Breast epithelium (tissue), 4 donors: ENCODE measurements at places on chromosomes 2 and 18. TPM values are rescaled to one million over a fixed set of nuclear protein-coding genes. Genes with fewer than 3 reads are reported as not detected.

DNA sequence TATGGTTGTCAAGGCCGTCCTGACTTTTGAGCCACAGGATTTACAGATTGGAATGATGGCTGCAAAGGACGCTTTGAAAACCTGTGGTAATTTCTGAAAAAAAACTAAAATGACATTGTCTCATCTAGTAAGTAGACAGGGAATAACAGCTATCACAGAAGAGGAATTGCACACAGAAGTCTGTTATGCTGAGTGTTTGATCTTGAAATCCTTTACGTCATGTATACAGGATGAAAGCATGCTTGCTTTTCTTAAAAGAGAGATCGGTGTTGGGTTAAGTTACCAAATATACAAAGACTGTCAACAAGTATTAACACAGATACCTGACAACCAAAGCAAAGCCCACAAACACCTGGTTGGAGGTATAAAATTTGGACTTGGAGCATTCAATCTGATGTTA, 12.6 kb upstream of the SRSF7 start:
- no peak for DNase-seq

GRCh38 chr2:28754321-28754720, 2.7 kb downstream of the PPP1CB start:
- no peak for DNase-seq

DNA sequence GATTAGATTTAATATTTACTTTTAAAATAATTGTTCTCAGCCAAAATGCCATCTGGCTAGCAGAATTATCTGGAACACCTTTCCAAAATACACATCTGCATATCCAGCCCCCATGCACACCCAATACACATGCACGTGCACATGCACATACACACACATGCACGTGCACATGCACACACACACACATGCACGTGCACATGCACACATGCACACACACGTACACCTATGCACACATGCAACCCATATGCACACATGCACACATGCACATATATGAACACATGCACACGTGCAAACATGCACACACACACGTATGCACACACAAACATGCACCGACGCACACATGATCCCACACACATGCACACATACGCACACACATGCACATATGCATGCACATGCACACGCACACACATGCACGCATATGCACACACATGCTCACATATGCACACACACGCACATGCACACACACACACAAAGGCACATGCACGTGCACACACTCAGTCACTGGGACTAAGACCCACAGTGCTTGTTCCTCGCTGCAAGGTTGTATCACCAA, 53.5 kb downstream of the COPS8 start:
- no peak for DNase-seq

GRCh38 chr2:177326005-177326404, 61.5 kb upstream of the NFE2L2 start:
- DNase-seq = no peak

The INHBB gene
- total RNA-seq = 35.0 TPM

The IL36RN gene
- total RNA-seq = not detected

The GCG gene
- not detected for total RNA-seq

- no peak for DNase-seq
Observed at GRCh38 chr2:218991674-218992168, 1.5 kb downstream of the CRYBA2 start.

DNA sequence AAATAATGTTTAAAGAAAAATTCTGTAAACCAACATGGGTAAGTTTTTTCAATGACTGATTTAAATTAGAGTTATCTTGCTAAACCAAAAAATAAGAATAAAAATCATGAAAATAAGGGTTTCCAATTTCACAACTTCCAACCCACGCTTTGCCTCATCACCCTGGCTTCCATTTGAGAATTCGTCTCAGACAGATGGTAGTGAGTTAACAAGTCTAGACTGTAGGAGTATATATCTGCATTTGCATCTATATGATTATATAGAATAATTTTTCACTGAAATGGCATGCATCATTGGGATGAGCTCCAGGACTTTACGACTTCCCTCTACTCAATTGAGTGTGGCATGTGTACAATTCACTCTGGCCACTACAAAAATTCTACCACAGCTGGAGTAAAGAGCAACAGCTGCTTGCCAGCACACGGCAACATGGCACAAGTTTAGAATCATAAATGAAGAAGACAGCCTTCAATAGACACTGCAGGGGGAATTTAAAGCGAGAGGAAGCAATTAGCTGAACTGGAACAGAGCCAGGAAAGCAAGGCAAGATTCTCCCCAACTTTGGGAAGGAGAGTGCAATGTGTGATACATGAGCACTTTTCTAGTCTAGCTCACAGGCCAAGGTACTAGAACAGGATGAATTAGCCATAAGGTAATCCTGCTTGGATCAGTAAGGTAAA, 1673.5 kb upstream of the CELF4 start:
- DNase-seq = no peak

The VWC2L gene
- total RNA-seq = not detected

DNA sequence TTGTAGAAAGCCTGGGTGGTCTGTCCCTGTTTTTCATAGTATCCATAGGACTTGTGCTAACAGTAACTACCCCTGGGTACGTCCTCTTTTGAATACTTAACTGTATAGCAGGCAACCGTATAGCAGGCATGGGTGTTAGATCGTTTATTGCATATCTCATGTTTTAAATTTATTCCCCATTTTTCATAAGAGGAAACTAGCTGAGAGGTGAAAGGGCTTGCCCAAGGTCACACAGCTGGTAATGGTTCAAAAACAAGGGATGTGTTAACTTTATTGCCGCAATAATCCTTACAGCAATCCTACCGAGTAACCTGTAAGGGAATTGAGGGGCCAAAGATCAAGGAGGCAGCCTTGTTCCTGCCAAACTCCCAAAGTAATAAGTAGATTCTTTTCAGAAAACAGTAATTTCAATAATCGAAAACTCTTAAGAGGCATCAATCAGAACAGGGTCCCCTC, 990 bp upstream of the MGAT4A start:
- DNase-seq = no peak

DNA sequence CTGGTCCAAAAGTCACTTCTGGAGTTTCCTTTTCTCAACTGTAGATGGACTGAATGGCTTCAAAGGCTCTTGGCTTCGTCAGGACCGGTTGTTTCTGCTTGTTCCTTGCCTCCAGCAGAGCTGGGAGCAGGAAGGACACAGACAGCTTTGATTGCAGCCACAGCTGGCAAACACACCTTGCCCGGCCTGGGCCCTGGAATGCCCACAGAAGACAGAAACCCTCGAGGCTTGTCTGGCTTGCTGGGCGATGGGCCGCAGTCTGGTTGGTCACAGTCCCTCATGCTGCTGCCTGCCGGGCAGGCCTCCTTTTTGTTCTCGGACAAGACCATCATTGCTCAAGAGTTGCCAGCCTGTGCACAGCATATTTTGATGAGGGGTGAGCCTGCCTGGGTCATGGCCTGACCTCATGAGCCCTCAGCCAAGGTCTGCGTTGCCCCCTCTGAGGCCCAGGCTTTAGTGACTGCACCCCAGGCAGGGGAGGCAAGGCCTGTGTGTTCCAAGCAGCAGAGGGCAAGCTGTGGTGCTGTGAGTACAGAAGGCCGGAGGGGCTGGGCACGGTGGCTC, 37.8 kb downstream of the ATP6V1C2 start:
- no peak for DNase-seq

The RAD51AP2 gene
- total RNA-seq = 0.16 TPM

DNA sequence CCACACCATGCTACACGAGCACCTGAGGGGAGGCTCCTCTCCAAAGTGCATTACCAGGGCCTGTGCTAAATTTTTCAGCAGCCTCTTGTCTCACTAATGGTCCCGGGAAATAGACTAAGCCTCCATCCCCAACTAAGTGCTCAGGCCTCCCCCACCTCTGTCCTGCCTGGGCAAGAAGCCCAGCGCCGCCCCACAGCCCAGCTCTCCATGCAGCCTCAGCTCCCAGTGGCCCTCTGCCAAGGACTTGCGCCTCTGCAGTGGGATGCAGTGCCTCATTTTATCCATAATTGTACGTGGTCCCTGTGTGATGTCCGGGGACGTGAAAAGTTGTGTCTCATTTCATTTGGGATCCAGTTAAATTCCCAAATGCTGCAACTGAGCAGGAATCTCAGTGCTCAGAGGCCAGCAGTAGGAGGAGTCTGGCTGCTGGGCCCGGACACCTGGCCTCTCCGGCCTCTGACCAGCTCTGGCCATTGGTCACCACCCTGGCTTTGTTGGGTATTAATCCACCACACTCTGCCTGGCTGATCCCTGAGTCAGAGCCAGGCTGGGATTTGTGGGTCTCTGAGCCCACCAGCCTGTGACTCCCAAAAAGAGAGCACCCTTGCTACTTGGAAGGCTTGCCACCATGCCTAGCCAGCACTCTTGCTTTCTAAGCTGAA, 11.4 kb upstream of the STEAP3 start:
- no peak for DNase-seq

- DNase-seq = no peak
Observed at GRCh38 chr2:132681766-132682165, 11.8 kb upstream of the LYPD1 start.

DNA sequence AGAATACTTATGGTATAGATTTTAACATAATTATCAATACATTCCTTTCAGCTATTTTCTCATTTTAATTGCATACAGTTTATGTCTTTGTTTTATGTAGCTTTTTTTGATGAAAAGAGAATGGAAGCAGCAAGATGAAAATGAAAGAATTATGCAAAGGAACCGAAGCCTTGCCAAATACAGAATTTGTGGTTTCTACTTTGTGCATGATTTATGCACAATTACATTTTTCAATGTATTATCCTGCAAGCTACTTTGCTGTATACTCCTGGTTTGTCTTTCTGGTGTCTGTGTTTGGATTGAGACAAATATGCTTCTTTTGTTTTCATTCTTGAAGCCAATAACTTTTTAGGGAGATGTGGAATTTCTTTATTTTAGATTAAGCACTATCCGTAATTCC, 1642.6 kb upstream of the CELF4 start:
- no peak for DNase-seq

- no peak for DNase-seq
Observed at GRCh38 chr2:33116799-33117198, 170.0 kb downstream of the LTBP1 start.

The SPATA3 gene
- not detected for total RNA-seq

The PIK3C3 gene
- total RNA-seq = 70.4 TPM

- no peak for DNase-seq
Observed at GRCh38 chr2:207813221-207813916, 43.7 kb upstream of the FZD5 start.

DNA sequence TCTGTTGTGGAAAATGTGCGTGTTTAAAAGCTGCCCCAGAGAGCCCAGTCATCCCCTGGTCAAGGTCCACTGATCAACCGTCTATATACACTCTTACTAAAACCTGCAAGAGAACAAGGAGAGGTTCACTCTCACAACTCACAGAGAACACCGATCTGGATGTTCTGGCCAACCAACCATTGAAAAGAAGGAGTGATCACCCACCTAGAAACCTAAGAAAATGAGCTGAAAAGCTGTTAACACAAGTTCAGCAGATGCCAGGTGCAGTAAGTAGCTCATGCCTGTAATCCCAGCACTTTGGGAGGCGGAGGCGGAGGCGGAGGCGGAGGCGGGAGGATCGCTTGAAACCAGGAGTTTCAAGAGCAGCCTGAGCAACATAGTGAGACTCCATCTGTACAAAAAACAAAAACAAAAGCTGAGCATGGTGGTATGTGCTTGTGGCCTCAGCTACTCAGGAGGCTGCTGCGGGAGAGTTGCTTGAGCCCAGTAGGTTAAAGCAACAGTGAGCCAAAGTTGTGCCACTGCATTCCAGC, 14.5 kb downstream of the ATG16L1 start:
- DNase-seq = no peak

- no peak for DNase-seq
Observed at GRCh38 chr2:141035846-141036420, 1094.9 kb downstream of the LRP1B start.

DNA sequence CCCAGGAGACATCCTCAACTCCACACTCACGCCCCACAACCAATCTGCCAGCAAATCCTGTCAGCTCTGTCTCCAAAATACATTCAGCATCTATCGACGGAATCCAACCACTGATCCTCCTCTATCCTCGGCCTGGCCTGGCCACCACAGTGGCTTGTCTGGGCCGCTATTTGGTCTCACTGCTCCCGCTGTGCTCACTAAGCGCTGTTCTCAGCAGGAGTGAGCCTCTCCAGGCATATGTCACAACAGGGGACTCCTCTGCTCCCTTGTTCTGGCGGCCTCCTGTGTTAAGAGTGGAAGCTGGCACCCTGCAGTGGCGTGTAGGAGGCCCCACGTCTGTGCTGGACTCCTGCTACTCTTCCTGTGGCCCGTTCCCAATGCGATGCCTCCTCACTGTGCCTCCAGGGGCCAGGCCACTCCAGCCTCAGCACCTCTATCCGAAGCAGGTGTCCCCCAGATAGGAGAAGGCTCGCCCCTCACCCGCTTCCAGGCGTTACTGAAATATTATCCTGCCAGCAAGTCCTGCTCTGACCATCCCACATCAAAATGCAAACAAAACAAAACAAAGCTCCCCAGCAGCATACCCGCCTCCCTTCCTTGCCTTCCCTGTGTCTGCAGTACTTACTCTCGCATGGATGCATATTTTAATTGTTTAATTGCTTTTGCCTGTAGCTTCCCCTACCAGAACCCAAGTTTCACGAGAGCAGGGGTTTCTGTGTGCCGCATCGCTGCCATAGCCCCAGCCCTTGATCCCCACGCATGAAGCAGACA, 39.9 kb downstream of the CENPO start:
- no peak for DNase-seq
